ENCODE measurements at places on chromosomes 2 and 18.

DNA sequence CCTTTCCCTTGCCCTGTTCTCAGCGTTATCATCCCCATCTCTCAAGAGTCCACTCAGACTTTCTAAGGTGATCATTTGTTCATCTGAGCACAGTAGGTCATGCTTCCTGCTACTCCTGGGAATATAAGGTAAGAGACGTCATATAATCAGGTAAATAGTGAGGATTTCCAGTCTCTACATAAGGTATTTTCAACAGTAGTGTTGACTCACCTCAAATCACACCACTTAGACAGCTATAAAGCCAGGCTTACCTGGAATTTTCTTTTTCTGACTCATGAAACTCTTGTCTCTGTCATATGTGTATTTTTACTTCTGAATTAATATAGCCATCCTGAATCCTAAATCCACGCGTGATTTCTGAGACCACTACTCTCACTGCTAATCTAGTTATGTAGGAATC, 443.2 kb downstream of the ARHGAP15 start:
- DNase-seq = no peak

- DNase-seq = no peak
These were observed 140.4 kb upstream of the CAPN13 start for GRCh38 chr2:30947686-30948085.

- no peak for DNase-seq
These were observed 508.9 kb upstream of the POU3F3 start for GRCh38 chr2:104344985-104345384.

GRCh38 chr2:227606476-227606875, 7.8 kb downstream of the SCYGR2 start:
- DNase-seq = no peak
